ENCODE measurements at places on chromosomes 16 and 17.

DNA sequence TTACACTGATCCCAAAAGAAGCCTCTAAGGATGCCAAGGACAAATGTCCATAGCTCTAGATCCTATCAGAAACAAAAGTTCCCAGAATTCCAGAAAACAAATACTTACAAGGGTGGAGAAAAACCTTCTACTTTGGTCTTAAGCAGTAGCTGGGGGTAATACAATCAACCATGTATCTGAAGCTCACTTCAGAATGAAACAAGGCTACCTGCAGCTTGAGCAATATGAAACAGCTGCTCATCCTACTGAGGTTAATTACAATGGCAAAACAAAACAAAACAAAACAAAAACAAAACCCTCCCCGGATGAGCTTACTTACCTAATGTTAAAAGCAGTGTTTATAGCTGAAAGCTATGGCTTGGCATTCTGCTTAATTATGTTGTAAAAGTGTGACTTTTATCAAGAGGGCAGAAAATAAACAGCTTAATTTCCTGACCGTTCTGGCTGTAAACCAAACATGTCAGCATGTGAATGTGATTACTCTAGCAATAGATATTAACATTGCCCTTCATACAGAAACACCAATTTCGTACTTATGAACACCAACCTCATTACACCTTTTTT is 10.5 kb downstream of the PDZD9 start:
- no peak for DNase-seq

- no peak for DNase-seq
Observed at GRCh38 chr16:56462064-56462796, 10.9 kb downstream of the OGFOD1 start.

GRCh38 chr16:19497176-19497575 is 24.7 kb downstream of the GDE1 start:
- no peak for DNase-seq

DNA sequence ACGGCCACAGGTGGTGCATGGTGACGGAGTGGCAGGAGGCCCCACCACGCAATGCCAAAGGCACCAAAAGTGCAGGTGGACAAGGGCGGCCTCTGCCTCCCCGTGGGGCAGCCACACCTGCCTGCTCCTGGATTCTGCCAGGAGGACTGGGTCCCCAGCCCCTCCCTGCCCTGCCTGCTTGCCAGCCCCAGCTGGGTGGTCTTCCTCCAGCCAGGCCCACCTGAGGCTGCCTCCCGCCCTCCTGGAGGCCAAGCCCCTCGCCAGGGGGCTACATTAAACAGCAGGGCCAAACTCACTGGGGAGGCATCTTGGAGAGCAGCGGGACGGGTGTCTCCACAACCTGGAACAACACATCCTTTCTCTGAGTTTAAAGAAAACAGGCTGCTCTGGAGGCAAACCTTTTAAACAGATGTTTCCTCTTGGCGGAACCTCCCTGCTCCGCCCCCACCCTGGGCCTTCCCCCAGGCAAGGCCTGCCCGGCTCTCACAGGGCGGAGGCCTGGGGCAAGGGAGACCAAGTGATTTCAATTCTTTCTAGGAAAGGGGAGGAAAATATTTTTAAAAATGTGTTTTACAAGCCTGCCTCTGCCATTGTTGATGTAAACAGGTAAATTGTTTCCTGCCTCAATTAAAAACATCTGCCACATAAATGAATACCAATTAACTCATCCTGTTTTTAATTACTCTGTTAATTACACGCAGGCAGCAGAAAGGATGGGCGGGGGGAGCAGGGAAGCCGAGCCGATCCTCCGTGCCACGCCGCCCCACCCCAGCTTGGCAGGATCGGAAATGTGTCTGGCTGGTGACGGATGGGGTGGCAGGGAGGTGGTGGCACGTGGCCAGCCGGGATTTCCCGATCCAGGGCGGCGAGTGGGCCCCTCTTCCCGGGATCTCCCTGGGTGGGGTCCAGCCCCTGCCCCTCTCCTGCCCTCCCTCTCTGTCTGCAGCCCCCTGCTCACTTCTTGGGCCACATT is 54.4 kb upstream of the PABPN1L start:
- DNase-seq, result peak; percentile 86

DNA sequence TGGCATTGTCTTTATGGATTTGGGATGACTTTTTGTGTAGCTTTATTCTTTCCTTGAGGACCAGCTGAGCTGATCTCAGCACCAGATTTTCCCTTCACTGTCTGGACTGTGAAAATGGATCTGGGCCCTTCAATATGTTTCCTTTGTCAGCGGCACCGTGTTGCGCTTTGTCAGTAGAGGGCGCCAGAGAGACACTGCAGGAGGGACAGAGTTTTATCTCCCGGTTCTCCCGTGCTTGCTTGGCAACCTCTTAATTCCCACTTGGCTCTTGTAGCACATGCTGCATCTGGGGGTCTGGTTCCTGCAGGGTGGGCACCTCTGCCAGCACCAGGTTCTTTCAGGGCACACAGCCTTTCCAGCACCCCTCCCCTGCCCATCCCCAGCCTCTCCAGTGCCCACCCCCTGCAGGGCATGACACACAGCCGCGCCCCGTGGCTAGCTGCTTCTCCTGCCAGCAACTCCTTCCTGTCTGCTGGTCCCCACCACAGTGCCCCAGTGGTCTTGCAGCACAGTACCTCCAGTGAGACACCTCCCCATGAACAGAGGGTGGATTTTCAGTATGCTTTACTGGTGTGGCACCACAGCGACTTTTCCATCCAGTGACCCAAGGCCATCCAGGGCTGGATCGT is 19.6 kb downstream of the OR1D5 start:
- DNase-seq, result no peak

DNA sequence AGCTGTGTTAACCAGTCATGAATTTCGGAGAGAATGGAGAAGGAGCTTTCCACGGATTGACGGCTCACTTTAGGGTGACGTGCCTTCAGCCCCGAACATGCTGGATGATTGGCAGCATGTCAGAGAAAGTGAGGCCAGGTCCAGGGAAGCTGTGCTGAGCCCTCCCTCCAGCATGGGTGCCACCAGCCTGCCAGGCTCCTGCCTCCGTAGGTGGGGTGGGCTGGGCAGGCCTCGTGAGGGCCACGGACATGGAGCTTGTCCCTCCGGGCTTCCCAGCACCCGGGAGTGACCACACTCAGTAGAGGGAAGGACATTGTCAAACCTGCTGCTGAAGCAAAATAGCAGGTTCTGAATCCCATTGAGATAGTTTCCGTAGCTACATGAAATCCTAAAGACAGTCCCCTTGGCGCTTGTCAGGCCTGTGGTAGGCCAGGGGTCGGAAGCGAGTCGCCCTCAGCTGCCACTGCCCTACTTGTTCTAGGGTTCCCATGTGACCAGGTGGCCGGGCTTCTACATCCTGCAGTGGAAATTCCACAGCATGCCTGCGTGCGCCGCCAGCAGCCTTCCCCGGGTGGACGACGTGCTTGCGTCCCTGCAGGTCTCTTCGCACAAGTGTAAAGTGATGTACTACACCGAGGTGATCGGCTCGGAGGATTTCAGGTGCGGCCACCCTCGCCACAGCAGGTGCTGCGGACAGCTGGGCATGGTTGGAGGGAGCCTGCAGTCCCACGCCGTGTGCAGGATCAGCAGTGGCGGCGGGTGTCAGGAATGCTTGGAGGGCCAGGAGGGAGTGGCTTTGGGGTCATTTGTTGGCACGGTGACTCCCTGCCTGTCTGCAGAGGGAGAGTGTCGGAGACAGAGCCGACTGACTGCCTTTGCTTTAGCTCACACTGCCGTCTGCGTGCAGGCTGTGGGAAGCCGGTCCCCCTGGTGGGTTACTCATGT is 72.3 kb downstream of the SEC14L1 start:
- no peak for DNase-seq

- DNase-seq, result no peak
Observed at GRCh38 chr17:29344201-29344856, 45.8 kb upstream of the TAOK1 start.

GRCh38 chr17:66494023-66494803 is 191.8 kb downstream of the PRKCA start:
- DNase-seq, result no peak

GRCh38 chr17:82089723-82090548 is 8.1 kb downstream of the FASN start:
- no peak for DNase-seq

DNA sequence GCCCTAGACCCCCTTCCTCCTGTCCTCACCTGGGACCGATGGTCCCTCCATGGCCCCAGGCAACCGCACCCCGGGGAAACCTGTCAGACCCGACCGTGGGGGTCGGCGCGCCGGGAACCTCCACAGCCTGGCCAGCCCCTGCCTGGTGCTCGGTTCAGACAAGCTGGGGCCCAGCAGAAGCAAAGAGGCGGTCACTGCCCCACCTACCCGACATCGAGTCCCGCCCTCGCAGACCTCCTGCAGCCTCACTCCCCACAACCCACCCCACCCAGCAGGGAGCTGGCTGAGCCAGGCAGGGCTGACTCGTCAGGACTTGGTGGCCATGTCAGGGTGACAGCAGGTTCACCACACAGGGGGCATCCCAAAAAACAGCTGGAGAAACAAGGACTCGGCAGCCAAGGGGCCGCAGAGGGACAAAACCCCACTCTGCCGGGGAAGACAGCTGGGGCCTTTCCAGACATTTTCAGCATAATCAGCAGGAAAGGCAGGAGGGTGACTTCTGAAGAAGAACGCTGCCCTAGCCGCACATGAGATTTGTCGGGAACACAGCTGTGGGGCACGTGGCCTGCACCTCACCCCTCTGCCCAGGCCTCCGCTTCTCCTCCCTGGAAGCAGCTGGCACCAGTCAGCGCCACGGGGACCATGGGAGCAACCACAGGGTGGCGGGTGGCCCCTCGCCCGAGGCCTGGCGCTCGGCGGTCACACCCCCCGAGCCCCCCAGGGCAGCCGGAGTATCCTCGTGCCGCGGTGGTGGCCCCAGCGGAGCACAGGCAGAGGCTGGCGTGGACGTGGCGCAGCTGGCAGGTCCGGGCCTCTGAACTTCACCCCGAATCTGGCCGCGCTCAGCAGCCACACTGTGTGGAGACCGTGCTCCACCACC is 22.9 kb downstream of the GNPTG start:
- DNase-seq, result no peak

DNA sequence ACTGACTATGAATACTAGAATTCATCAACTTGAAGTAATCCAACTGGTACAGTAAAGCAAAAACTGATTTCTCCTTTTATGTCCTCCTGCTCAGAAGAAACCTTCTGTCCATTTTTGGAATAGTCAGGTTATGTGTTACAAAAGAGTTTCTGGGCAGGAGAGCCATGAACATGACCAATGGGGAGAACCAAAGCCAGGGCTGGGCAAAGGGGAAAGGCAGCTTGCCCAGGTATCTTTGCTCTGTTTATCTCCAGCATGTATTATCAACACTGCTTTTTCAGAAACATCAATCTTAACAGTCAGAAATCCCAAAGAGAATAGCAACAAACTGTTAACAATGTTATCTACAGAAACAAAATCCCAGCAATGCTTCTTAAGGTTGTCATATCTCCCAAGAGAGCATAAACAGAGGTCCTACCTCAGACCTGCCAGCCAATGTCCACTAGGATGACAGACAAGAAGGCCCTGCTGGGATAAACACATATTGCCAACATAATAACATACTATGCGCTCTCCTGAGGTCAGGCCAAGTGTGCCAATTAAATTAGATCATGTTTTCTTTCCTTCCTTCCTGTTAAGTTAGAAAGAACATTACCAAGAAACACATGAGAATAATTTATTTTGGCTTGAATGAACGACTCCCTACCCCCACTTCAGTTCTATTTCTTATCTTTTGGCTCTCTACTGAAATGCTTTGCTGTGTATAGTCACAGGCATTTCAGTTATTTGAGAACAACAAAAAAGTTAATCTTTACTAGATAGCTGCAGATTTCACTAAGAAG is 28.0 kb downstream of the BLMH start:
- no peak for DNase-seq
